IMR-90 (cell line): ENCODE measurements at places on chromosomes 6 and 20.

- H3K27ac ChIP-seq: no peak overlapping the region
- no peaks in the 10 kb centered on the region for H3K36me3 ChIP-seq
- H3K27me3 ChIP-seq: no peaks in the 10 kb centered on the region
- no peak for DNase-seq
- H3K4me3 ChIP-seq: no peak overlapping the region
- H3K4me1 ChIP-seq: peaks cover 8% of the 10 kb centered on the region
These were observed 16.7 kb upstream of the GSTA3 start for GRCh38 chr6:52925919-52926792.

DNA sequence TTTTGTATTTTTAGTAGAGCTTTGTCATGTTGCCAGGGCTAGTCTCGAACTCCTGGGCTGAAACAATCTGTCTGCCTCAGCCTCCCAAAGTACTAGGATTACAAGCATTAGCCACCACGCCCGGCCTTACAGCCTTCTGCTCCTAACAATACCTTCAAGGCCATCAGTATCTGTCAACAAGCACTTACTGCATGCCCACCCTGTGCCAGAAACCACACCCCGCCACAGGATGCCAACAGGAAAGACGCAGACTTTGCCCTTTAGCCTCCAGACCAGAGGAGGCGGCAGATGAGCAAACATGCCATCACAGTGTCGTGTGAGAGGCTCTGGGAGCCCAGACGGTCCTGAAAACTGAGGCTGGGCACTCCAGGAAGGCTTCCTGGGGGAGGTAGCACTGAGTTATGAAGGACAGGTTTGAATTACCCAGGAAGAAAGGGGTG, 34.7 kb upstream of the TGM3 start:
- H3K4me3 ChIP-seq: no peak overlapping the region
- no peak for DNase-seq
- no peaks in the 10 kb centered on the region for H3K4me1 ChIP-seq
- H3K36me3 ChIP-seq: no peaks in the 10 kb centered on the region
- no peak overlapping the region for H3K27ac ChIP-seq

DNA sequence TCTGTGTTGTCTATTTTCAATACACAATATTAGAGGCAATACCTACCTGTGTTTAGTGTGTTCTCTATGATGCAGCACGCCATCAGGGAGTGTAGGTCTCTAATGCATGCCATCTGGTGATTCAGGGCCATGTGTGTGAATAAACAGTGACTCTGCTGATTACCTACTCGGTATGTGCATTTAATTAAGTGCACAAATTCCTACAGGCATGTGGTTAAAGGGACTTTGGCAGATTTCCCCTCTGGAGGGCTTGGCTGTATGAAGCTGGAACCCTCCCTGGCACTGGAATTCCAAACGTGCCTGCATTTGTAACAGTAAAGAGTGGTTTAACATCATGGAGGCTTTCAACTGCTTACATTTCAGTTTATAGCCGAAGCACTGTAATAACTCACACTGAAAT, 401.5 kb upstream of the SASH1 start:
- no peak overlapping the region for H3K4me3 ChIP-seq
- 0 out of 2 replicates have a peak, but pooled peaks cover 2% of the 10 kb centered on the region for H3K27me3 ChIP-seq
- peaks cover 3% of the 10 kb centered on the region; the same call in 1 of the 2 replicates for H3K4me1 ChIP-seq
- no peak for DNase-seq
- no peaks in the 10 kb centered on the region for H3K36me3 ChIP-seq

DNA sequence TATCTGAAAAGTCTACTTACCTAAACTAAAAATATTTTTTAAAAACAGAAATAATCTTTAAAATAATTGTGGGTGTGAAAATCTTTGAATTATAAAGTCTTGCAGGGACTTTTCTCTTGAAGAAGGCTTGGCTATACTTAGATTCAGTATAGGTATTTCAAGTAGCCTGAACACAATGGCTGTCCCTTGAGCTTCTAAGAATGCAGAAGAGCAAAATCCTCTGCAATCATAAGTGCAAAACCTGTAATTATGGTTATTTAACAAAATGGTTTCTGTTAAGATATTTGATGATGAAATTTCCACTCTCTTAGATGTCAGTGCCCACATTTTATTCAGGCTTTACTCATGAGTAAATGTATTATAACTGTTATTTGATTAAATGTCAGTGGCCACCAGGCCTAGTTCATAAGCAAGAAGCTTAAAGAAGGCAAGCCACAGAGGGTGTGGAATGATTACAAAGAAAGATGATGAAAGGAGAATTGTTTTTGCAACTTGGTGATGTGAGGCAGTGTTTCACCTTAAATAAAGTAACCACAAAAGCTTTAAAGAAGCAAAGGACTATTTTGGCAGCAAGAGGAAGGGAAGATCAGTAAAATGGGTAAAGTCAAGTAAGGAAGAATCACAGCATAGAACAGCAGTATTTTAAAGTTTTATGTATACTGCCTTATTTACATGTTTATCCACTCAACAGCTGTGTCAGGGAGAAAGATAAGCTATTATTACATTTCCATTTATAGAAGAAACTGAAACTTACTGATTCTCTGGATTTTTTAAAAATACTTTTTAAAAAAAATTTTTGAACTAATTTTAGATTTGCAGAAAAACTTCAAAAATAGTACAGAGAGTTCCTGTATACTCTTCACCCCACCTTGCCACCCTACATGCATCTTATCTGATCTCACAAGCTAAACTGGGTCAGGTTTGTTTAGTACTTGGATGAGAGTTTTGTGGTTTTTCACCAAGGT, 351.2 kb upstream of the RUNX2 start:
- H3K36me3 ChIP-seq: no peaks in the 10 kb centered on the region
- no peak overlapping the region for H3K27ac ChIP-seq
- no peaks in the 10 kb centered on the region for H3K4me1 ChIP-seq

DNA sequence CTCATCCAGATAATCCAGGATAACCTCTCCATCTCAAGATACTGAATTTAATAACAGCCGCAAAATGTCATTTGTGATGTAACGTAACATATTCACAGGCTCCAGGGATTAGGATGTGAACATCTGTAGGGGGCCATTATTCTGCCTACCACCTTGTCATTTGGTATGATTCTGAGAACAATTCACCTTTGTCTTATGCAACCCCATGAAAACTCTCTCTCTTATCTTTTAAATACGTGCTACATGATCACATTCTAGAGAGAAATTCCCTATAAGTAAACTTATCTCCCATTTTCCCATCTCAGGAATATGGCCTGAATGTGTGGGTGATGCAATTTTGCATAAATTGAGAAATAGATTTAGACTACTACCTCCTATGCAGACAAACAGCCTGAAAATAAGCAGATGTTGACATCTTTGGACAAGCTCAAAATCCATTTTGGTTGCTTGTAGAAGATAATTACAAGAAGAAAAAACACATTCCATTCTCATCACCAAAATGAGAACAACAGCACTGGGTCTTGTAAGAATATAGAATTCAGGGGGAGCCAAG, 255.4 kb upstream of the STXBP5 start:
- H3K4me3 ChIP-seq: no peak overlapping the region
- H3K4me1 ChIP-seq: no peaks in the 10 kb centered on the region; the same call in 1 of the 2 replicates
- no peak overlapping the region for H3K27ac ChIP-seq
- no peaks in the 10 kb centered on the region for H3K36me3 ChIP-seq

GRCh38 chr6:36695414-36695813, 2.2 kb upstream of the RAB44 start:
- H3K27ac ChIP-seq: no peak overlapping the region
- no peaks in the 10 kb centered on the region for H3K36me3 ChIP-seq
- H3K27me3 ChIP-seq: peaks cover 14% of the 10 kb centered on the region
- H3K4me3 ChIP-seq: no peak overlapping the region

DNA sequence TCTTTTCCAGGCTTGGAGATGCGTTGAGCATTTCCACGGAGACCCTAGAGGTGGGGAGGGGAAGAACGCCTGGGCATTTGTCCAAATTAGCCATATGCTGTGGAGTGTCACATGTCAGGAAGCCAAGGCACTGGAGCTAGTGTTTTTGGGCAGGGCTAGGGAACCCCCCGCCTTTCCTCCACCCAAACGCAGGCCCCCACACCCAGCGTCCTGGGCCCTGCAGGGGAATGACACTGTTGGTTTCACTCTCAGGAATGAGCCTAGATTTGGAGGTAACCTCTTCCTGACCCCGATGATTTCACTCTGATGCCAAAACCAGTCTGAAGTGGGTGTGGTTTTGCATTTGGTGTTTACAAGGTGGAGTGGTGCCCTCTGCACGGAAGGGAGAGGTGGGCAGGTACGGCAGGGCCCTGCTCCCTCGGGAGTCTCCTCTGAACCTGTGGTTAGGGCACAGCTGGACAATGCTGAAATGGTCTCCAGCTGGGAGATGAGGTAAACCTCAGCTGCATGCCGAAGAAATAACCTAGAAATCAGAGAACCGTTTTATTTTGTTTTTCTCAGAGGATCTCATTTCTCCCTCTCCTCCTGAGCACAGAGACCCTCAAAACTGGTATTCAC, 29.5 kb downstream of the MTHFD1L start:
- H3K4me1 ChIP-seq: peaks cover 15% of the 10 kb centered on the region
- peak overlapping the region; percentile 37; the same call in 1 of the 2 replicates for H3K27ac ChIP-seq
- no peak overlapping the region for H3K4me3 ChIP-seq
- peak; percentile 62 for DNase-seq
- no peaks in the 10 kb centered on the region for H3K27me3 ChIP-seq
- peaks cover 42% of the 10 kb centered on the region for H3K36me3 ChIP-seq

DNA sequence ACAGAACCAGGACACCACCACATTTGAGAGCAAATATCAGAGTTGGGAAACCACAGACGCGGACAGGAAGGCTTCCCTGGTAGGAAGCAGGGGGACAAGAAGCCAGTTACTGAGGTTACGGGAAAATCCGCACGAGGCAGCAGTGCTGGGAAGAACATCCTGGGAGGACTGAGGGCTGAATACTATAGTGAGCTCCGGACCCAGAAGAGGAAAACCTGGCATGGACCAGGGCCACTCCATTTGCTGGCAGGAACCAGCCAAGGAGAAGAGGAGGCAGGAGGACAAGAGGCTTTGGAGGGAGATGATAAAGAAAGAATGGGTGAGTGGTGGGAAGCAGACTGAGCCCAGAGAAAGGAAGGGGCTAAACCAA, 6.1 kb upstream of the DSN1 start:
- peaks cover 3% of the 10 kb centered on the region for H3K4me1 ChIP-seq
- peaks cover 16% of the 10 kb centered on the region for H3K36me3 ChIP-seq
- H3K27me3 ChIP-seq: no peaks in the 10 kb centered on the region
- H3K27ac ChIP-seq: no peak overlapping the region
- no peak overlapping the region for H3K4me3 ChIP-seq

DNA sequence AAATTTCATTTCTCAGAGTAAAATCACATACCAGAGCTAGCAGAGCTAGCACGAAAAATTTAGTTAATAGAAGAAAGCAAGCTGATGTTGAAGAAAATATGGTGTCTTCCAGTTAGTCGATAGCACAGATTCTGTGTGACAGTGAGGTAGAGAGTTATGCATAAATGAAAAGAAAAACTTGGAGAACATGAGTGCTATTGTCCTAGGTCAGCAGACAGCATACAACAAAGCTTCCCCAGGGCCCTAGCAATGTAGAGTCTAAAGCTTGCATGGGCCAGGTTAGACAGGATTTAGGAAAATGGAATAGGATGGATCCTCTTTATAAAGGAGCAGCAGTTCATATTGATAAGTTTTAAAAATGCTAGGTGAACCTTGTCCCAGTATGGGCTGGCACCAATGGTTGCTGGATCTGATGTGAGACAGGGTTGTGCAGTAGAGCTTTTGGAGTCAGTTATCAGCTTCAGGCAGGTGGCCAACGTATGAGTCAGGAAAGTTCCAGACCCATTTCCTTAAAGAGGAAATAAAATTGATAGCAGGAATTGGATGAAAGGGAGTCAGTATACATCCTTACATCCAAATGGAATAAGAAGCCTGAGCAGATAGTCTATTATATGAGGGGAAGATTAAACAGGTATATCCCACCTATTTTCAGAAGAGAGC, 277.2 kb downstream of the FRK start:
- no peaks in the 10 kb centered on the region for H3K4me1 ChIP-seq
- H3K27ac ChIP-seq: no peak overlapping the region
- no peaks in the 10 kb centered on the region for H3K36me3 ChIP-seq

DNA sequence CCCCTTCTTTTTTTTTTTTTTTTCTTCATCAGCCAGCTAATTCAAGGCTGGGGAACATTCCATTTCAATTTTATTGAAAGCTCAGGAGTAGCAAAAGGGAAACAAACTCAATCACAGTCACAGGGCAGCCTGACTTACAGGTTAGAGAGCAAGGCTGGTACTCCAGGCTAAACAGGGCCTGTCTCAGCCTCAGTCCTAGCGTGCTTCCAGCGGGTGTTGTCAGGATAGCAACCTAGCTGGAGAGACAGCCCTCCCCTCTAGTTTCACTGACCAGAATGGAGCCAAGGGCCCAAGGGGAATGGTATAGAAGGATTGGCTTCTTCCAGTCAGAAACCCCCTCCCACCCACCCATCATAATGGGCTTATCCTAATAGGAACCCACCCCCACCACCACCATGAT, 132.9 kb downstream of the PXDC1 start:
- no peak overlapping the region for H3K4me3 ChIP-seq
- no peaks in the 10 kb centered on the region for H3K4me1 ChIP-seq
- peaks cover 62% of the 10 kb centered on the region for H3K27me3 ChIP-seq
- H3K36me3 ChIP-seq: no peaks in the 10 kb centered on the region

- no peaks in the 10 kb centered on the region for H3K36me3 ChIP-seq
- no peaks in the 10 kb centered on the region for H3K27me3 ChIP-seq
- H3K4me1 ChIP-seq: peaks cover 35% of the 10 kb centered on the region
- H3K4me3 ChIP-seq: peak overlapping the region; percentile 58
These were observed 12.2 kb upstream of the SERPINB1 start for GRCh38 chr6:2853769-2854395.
